ENCODE measurements at places on chromosomes 2 and 18.

DNA sequence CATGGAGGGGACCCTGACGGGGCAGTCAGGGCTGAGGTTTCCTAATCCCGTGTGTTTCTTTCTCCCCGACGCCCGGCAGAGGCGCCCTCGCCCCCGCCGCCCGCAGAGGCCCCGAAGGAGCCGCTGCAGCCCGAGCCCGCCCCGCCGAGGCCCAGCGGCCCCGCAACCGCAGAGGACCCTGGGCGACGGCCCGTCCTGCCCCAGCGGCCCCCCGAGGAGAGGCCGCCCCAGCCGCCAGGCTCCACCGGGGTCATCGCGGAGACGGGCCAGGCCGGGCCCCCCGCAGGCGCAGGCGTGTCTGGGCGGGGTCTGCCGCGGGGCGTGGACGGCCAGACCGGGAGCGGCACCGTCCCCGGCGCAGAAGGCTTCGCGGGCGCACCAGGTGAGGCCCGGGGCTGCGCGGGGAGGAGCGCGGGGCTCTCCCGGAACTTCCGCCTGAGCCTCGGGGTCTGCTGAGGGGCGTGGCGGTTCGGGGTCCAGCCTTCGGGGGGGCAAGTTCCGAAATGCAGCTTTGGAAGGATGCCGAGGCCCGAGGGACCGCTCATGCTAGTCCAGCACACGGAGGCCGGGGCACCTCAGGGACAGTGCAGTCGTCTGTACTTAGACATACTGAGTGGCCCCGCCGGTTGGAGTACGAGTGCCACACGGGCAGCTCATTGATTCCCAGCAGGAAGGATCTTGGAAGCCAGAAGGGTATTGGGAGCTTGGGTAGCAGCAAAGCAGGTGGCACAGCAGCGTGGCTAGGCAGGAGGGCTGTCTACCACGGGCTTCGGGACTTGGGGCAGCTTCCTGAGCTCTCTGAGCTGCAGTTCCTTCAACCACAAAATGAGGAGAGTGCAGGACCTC lies 60.1 kb downstream of the EMILIN2 start:
- peak; percentile 22 for DNase-seq

DNA sequence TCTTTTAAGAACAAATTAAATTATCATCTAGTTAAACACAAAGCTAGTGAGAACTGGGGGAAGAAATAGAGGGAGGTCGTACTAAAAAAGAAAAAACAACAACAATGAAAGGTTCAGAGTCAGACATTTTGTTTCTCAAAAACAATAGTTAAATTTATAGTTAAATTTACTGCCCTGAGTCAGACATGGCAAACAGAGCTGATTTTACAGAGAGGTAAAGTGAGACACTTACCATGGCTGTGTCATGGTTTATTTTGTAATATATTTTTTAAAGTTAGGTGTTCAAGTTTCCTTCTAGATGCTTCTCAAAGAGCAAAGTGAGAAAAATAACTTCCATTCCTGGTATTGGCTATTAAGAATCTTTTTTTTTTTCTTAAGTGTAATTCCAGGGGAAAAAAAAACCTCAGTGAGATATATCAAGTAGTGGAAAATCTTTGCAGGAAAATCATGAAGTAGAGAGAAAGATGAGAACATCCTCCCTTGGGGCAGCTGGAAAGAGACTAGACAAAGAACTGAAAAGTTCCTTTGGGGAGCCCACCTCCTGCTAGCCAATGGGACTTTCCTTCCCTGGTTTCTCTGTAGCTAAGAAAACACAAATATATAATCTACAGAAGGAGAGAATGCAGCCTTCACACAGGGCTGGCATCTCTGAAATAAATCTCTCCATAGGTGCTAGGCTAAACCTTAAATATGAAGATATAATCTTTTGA lies 12.3 kb downstream of the KLF7 start:
- DNase-seq: no peak

GRCh38 chr2:195687320-195688086 lies 30.5 kb downstream of the SLC39A10 start:
- peak; percentile 35 for DNase-seq

DNA sequence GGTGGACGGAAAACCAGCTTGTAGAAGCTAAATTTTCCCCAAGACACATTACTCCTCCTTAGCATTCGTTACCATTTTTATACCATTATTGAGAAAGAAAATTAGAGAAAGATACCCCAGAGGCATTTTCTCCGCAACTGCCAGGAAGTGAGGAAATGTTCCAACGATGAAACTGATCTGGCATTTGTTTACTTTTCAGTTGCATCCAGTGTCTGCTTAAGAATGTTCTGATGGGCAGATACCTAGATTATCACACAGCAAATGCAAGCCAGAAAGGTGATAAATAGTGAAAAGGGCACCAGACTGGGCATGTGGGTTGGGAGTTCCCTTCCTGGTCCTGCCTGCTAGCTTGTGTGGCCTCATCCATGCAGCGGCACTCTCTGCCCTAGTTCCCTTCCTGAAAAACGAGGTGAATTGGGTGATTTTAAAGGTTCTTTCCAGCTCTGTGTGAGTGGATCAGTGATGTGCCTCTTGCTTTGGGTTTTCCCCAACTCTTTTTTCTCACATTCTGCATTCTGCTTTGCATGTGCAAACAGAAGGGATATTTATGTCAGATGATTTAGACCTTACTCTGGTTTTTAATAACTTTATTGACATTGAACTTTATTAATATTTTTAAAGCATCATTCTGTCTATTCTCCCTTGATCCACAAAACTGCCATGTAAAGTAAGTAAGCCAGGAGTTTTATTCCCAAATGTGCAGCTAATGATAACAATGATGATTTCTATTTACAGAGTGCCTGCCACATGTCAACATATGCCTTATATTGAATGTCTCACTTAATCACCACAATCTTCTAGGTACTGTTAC lies 139.6 kb downstream of the INSIG2 start:
- DNase-seq: no peak

- no peak for DNase-seq
Observed at GRCh38 chr2:64760128-64760527, 106.4 kb upstream of the SERTAD2 start.

DNA sequence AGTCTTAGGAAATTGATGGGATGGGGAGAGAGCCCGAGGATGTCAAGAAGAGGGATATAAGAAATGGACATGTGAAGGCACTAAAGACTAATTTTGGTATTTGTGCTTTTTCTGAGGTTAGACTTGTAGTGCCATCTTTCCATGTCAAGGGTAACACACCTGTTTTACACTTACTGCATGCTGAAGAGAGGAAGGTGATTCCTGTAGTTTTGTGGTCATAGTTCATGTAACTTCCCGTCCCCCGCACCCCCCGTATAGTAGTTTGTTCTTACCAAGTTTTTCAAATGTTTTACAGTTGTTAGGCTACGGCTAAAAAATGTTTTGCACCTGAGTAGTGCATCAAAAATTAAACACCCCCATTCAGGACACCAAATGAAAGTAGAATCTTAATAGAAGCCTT lies 73.8 kb downstream of the CLIP4 start:
- DNase-seq: no peak

- DNase-seq: no peak
Observed at GRCh38 chr2:21038403-21039073, 5.3 kb downstream of the APOB start.

DNA sequence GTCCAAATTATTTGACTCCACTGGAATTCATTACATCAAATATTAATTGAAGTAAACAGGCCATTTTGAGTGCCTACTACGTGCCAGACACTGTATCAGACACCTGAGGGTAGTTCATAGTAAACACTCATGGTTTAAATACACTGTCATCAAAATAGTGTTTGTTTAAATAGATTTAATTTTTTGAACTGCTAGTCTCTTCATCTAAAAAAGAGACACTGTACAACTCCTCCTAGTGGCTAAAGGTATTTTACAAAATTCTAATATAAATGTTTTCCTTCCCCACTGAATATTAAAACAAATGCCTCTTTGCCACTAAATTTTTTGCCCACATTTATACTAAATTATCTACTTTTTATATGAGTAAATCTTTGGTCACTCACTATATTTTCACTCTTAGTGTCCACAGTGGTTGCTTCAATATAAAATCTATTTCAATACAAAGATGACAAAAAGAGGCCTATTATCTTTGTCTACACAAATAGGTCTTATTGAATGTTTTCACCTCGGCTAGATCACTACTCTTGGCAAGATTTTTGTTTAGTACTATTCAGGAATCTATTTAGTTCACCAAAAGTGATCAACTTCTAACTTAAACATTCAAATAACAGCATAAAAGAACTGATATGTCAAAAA lies 122.1 kb downstream of the TMEM247 start:
- no peak for DNase-seq

GRCh38 chr2:20617892-20618467 lies 32.9 kb downstream of the HS1BP3 start:
- DNase-seq: no peak

GRCh38 chr2:69750246-69750645 lies 8.3 kb downstream of the ANXA4 start:
- DNase-seq: no peak

DNA sequence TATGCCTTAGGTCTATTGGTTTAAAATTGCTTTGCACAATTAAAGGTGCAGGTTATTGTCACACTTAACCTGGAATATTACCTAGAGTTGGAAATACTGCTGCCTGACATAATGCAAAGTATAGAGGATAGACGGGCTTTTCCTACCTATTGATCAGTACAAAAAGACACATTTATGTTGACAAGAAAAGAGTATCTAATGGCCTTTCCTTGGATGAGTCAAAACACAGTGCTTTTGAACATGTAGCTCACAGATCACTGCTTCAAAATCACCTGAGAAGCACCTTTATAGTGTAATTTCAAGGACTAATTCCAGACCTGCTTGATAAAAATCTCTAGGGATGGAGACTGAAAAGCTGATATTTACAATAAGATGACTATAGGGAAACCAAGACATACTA lies 262.8 kb downstream of the DCC start:
- no peak for DNase-seq

DNA sequence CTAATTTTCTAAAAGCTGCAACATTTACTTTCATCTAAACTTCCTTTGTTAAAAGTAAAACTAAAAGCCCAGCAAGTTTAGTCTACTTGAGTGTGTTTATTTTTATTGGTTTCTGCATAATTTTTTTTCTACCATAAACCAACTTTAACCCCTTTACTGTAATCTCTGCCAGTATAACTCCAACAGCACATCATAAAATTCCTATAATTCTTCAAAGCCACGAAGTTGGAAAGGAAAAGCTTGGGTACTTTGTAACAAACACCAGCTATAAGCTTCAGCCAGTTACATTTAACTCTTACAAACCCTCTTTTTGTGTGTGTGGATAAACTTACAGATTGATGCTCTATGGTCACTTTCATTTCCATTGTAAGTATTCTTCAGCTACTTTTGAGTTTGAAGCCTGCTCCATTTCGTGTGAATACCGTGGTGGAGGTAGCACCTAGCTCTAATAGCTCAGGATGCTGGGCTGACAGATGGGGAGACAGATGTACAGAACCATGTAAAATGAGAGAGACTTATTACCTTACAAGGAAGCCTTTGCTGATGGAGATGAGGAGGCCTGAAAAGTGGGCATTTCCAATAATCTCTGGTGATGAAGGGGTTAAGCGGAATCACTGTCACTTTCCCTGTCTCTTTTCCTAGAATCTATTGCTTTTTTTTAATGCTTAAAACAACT lies 42.5 kb downstream of the ZEB2 start:
- no peak for DNase-seq

DNA sequence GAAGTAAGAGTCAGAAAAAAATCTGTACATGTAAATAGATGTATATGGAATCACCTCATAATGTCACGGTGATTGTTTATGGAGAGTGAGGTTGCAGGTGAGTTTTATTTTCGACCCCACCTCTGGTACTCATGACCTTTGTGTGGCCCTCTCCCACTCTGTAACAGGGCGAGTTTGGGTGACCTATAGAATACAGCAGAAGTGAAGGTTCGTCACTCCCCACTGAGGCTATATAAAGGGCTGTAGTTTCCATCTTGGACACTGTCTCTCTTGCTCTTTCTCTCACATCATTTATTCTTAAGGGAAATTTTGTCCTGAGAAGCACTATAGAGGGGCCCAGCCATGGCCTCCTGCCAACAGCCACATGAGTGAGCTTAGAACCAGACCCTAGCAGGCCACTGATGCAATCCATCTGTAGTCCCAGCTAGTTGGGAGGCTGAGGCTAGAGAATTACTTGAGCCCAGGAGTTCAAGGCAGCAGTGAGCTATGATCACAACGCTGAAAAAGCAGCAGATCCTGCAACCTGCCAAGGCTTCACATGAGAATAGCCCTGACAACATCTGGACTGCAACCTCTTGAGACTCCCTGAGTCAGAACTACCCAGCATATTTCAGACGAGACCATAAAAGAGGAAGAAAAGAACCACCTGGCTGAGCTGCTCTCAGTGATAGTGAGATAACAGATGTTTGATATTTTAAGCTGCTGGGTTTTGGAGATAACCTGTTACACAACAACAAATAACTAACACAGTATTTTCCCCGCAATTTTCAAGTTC lies 74.3 kb upstream of the SLC1A4 start:
- DNase-seq: no peak

GRCh38 chr18:63161761-63162195 lies 157.8 kb downstream of the BCL2 start:
- DNase-seq: no peak

DNA sequence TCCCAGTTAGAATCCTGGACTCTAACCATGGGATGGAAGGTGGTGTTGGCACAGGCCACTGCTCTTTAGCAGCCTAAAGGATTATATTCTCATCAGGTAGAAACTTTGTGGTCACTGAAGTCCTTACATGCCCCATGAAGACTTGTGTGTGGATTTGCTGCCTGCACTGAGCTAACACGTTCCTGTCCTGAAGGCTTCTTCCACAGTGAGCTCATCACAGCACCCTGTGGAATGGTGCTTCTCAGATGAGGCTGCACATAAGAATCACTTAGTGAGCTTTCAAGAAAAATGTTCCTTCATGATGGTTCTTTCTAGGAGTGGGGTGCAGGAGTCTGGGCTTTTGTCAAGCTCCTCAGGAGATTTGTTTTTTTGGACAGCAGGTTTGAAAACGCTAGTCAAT lies 26.8 kb downstream of the STAMBP start:
- DNase-seq: no peak

GRCh38 chr18:21605213-21605612 lies 4.7 kb upstream of the ESCO1 start:
- no peak for DNase-seq

GRCh38 chr2:100895402-100895801 lies 75.5 kb downstream of the NPAS2 start:
- peak; percentile 8 for DNase-seq

- DNase-seq: no peak
Observed at GRCh38 chr2:100233061-100233460, 89.2 kb downstream of the LONRF2 start.

DNA sequence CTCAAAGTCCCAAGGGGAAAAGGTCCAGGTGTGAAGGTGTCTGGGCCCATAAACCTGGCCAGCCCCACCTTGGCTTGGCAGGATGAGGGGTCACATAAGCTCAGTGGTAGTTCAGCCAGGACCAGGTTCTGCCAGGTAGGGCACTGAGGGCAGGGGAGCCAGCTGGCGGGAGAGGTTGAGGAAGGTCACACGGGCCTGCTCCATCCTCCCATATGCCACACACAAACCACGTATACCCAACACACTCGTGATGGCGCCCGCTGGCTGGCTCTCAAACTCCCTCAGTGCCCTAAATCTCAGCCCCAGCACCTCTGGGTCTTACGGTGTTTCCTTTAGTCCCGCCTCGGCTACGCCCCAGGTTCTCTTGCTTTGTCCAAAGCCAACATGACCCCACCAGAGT lies 160.5 kb downstream of the ZFP36L2 start:
- no peak for DNase-seq
